ENCODE measurements at places on chromosomes 1 and 21.

DNA sequence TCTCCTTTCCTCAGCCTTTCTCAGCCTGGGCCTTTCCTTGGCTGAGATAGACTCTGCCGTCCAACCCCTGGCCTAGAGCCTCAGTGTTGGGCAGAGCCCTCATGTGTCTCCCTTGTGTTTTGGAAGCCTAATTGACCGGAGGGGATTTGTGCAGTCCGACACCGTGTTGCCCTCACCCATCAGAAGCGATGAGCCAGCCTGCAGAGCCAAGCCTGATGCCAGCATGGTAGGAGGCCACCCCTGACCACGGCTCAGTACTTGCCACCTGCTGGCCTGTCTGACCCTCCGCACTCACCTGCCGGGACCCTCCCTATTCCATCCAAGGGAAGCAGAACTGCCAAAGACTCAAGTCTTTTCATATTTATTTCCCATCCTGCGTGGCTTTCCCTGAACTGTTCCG, 9.3 kb upstream of the SFN start:
- DNase-seq, result no peak

DNA sequence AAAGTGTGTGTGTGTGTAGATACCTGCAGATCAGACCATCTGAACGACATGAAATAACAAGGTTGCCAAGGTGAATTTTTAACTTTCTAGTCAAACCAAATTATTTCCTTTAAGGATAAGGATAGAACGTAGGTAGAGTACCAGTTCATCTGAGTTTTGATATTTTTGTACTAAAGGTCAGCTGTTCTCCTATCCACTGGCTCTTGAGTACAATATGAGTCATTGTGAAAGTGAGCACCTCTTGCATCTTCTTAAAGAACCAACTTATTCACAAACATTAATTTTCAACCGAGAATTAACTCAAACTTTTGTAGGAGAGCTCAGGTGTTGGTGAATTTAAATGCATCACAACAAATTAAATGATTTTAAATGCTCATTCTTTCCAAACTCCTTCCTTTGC, 71.5 kb downstream of the IFI44 start:
- no peak for DNase-seq

GRCh38 chr1:39230261-39231190, 26.0 kb downstream of the MACF1 start:
- no peak for DNase-seq

DNA sequence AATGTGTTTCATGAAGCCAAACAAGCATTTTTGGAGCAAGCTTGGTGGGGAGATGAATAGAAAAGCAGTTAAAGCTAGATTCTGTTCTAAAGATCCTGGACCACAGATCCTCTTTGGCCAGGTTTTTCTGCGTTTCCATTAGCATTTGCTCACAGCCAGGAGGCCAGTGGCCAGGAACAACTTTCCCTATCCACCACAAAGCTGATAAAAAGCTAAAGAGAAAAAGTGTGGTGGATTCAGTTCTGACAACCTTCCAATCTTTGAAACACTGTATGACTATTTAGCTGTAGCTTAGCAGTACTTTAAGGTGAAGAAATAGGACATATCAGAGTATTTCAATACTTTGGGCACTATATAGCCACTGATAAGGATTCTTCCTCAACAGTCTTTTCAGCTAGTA, 3.0 kb upstream of the NEK7 start:
- peak; percentile 34 for DNase-seq

GRCh38 chr1:26726784-26727183, 31.0 kb downstream of the ARID1A start:
- no peak for DNase-seq

DNA sequence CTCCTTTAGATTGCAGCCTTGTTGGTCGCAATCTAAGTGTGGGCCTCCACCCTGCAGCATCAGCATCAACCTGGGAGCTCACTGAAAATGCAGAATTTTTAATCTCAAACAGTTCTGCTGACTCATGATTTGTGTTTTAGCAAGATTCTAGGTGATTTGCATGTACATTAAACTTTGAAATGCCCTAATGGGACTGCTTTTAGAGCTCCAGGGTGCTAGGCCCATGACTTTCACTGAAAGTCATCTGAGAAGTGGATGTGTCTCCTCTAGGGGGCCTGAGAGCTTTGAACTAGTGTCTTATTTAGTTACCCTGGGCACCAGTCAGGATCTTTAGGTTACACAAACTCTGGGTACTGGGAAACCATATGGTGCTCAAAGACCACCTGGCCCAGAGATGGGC, 9.0 kb downstream of the TRIM67 start:
- no peak for DNase-seq

DNA sequence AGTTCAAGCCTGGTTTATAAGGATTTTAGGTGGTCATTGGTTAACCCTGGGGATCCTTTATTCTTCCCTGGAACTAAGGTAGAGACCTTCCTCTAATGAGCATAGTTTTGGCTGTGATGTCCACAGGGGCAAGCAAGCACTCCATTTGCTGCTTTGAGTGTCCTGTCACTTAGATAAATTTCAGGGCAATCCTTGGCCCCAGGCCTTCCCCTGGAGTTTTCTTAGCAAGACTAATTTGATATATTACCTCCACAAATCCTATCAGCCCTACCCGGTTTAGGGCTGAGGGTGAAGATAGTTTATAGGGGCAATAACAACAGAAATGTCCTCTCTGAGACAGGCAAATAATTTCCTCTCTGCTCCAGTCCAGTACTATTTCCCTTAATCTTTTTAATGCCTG, 166.6 kb downstream of the CYYR1 start:
- no peak for DNase-seq

DNA sequence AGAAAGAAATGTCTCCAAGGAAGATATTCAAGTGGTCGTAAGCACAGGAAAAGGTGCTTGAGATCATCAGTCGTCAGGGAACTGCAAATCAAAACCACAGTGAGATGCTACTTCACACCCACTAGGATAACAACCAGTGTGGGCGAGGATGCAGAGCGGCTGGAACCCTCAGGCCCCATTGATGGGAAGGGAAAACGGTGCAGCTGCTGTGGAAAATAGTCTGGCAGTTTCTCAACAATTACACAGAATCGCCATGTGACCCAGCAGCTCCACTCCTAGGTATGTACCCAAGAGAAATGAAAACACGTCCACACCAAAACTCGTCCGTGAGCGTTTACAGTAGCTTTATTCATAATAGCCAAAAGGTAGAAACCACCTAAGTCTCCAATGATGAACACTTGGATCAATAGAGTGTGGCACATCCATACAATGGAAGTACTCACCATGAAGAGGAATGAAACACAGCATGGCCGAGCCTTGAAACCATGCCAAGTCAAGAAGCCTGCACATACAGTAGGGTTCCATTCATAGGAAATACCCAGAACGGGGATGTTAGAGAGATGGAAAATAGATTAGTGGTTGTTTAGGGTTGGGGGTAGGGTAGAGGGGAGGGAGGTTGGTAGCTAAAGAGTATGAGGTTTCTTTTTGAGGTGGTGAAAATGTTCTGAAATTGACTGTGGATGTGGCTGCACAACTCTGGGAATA, 6.1 kb downstream of the DFFB start:
- no peak for DNase-seq

DNA sequence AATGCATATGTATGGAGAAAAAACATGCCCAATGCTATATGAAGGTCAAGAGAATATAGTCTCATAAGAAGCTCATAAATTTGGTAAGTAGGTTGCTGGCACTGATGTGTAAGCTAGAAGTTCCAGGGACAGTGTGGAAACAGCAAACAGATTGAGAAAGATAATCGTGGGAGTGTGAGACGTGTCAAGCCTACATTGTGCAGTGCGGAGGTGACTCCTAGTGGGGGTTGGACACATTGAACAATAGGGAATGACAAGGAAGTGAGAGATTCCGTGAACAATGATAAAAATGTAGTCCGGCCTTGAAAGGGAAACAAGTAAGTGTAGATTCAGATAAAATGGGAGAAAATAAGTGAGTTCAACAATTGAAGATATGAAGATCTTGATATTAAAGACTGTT, 788.4 kb upstream of the PRMT6 start:
- peak; percentile 56 for DNase-seq

GRCh38 chr1:222691016-222691415, 21.3 kb downstream of the AIDA start:
- no peak for DNase-seq

GRCh38 chr1:87834941-87835340, 506.3 kb downstream of the LMO4 start:
- DNase-seq, result no peak

GRCh38 chr1:81574408-81574807, 226.3 kb upstream of the ADGRL2 start:
- no peak for DNase-seq

- DNase-seq, result no peak
Measured at GRCh38 chr1:148363439-148363810, 119.7 kb downstream of the PPIAL4G start.

DNA sequence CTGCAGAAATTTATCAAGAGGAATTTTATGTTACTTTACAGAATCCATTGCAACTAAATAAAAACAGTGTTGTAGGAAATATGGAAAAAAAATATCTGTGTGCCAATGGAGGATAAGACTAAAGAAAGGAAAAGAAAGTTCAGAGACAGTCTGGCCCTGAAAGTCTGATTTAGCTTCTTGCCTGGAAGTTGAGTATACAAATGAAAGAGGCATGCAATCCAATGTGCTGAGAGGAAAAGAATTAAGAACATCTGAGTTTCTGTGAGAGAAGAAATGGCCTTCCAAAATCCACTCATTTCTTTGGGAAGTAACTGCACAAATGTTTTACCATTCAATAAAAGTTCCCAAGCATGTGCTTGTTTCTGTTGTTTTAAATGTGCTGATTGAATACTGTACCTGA, 65.1 kb downstream of the LHX9 start:
- no peak for DNase-seq

GRCh38 chr1:59672851-59673572, 141.7 kb upstream of the HOOK1 start:
- DNase-seq, result peak; percentile 86

DNA sequence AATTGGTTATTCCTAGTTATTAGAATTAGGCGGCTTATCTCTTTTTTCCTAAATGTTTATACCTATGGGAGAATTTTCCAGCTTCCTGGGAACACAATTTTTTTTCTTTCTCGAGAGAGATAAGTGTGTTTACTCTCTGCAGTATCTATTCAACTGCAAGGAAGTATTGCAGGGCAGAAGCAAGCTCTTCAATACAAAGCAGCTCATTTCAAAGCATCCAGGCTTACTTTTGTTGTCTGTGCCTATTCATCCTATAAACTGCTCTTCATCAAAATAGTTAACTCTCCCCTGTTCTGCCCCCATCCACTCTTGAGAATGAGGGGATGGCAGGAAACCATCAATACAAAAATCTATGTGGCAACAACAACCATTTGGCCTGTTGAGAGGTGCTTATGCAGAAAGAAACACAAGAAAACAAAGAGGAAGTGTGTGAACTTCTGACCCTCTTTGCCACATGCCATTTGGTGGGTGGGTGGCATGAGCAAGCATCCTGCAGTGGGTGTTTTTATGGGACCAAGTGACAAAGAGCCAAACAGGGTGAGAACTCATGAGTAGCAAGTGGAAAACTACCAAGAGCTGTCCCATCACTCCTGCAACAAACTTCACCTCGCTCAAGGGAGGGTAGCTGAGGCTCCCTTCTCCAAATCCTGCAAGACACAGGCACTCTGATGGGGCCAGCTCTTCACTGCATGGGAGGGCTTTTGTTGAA, 50.6 kb upstream of the MRPS6 start:
- no peak for DNase-seq

DNA sequence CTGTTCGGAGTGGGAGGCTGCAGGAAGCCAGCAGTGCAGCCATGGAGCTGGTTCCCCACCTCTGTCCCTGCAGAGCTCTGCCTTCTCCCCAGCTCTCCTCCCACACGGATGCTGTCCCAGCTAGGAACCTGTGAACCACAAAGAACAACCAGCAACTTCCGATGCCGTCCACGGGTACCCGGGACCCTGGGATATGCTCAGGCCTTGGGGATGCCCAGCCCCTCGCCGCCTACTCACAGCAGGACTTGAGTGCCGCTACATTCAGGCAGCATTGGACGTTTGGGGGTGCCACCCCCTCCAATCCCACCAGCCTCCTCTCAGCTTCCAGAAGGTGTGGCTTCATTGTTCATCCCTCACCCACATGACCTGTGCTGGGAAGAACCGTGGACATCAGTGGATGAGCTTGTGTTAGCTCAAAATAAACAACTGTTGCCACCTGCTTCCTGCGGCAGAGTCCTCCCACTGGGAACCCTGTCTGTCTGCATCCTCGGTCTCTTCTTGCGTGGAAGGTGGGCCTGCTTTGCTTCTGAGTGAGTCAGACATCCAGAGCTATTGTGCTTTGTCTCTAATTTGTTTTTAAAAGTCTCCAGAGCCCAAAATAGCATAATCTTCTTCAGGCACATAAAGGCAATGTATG, 20.1 kb upstream of the AJAP1 start:
- no peak for DNase-seq

DNA sequence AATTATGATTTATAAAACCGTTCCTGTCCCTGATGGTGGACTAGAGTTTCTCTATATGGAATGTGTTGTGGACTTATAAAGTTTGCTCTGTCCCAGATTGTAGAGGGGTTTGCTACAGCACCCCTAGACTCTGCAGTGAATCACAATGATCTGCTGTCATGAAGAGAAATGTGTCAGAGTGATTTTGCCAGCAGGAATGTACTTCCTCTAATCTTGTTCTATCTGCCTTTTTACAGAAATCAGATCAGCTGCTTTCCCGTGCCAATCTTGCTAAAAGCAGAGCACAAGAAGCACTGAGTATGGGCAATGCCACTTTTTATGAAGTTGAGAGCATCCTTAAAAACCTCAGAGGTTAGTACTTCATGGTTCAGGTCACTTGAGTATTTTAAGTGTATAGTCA, 52.0 kb downstream of the LAMC2 start:
- DNase-seq, result peak; percentile 68

DNA sequence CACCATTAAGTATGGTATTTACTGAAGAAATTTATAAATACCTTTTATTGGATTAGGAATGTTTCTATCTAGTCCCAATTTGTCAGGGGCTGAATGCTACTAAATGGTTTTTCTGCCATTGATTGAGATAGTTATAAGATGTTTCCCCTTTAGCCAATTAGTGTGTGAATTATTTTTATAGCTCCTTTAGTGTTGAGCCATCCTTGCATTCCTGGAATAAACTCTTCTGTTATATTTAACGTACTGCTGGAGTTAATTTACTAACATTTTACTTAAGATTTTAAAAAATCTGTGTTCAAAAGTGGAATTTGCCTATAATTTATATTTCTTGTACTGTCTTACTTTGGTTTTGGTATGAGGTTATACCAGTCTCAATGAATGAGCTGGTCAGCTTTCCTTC, 25.4 kb upstream of the LRRC3 start:
- no peak for DNase-seq

- peak; percentile 14 for DNase-seq
Measured at GRCh38 chr21:46392921-46393320, 65.8 kb upstream of the DIP2A start.

- DNase-seq, result no peak
Measured at GRCh38 chr1:167482184-167482583, 36.1 kb downstream of the CD247 start.

DNA sequence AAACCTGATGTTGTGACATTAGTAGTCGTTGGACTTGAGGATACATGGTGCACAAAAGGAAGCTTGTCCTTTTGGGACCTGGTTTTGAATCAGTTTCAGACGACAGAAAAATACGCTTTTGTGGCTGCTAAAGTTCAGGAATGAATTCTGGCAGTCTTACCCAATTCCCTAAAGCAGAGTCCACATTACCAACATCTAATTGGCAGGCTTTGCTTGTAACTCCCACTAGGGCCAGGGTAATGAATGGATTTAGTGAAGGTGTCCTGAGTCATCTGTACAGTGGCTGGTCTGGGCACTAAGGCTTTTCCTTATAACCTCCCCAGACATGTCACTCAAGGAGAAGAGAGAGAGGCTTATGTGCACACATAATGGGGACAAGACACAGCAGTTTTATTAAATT, 66.2 kb upstream of the RNPC3 start:
- DNase-seq, result no peak
